ENCODE measurements at places on chromosomes 3 and 15.
A peak's percentile ranks its signal among the peaks of the same experiment; 100 is the strongest.

GRCh38 chr3:187967993-187968392 lies 186.0 kb upstream of the LPP start:
- DNase-seq = no peak

DNA sequence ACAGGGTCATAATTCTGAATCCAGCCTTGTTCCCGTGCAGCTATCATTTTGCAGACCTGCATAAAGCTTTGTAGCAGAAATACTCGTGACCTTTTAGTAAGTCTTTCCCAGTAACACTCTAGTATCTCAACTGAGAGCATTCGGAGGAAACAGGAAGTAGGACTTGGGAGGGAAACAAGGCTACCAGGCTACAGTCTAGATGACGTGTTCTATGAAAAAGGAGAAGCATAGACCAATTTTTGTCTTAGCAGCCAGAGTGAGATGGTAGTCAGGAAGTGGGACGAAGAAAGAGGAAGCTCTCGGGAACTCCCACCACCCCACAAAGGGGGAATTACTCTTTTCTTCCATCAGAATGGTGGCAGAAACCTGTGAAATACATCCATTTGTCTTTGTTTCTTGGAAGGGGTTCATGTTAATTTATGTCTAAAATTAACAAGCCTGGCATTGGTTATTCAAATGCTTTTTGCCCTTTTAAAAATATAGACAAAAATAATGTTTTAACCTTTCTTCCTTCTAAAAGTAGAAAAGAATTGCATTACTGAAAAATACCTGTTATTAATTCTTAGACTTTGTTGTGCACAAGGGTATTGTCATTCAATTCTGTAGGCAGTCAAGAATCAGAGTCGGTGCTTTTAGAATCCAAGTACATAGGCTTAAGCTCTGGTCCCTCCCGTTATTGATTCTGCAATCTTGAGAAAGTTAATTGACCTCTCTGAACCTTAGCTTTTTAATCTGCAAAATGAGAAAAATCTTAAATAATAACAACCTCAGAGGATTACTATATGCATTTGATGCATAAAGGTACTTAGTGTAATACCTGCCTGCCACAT lies 1.6 kb upstream of the SUCNR1 start:
- no peak for DNase-seq

GRCh38 chr15:85463276-85463892 lies 83.0 kb downstream of the AKAP13 start:
- DNase-seq = no peak

DNA sequence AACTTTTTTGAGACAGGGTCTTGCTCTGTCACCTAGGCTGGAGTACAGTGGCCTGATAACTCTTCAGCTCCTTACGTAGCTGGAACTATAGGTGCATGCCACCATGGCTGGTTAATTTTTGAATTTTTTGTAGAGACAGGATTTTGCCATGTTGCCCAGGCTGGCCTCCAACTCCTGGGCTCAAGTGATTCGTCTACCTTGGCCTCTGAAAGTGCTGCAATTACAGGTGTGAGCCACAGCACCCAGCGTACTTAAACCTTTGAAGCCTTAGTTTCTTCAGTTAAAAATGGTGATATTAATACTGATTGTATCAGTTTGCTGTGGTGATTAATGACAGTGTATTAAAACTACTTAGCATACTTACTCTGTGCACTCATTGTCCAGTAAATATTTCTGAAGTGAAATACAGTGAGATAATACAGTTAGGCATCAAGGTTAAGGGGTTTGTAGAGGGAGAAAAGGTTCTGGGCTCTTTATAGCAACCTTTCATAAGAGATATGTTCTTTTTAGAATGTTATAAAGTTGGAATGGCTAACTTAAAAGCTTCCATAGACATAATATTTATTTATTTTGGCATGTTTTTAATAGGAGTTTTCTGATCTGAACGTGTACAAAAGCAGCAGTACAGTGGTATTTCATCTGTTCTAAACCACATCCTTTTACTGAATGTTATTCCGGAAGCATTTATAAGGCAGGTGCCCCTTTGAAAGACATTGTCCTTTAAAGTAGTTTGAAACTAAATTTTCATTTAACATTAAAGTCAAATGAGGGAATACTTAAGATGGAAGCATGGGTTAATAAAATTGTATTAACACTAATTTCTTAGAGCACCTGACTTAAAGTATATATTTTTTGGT lies 23.6 kb downstream of the NCK1 start:
- DNase-seq = no peak

DNA sequence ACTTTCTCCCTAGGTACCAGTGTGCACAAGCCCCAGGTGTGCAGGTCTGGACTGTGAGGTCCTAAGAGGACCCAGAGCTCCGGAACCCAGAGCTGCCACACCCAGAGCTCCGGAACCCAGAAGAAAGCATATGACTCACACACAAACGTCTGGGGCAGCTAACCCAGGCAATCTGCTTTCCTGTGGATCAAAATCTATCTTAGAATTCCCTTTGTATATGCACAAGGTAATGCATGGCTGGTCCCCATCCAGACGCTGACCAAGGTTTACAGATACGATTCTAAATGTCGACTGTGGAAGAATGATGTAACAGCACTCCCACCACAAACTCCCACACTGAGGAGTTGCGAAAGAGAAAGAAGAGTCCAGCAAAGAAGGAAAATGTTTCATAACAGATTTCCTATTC lies 15.7 kb downstream of the KCNMB2 start:
- DNase-seq = no peak

- no peak for DNase-seq
Observed at GRCh38 chr15:27696530-27696929, 402.6 kb downstream of the OCA2 start.

DNA sequence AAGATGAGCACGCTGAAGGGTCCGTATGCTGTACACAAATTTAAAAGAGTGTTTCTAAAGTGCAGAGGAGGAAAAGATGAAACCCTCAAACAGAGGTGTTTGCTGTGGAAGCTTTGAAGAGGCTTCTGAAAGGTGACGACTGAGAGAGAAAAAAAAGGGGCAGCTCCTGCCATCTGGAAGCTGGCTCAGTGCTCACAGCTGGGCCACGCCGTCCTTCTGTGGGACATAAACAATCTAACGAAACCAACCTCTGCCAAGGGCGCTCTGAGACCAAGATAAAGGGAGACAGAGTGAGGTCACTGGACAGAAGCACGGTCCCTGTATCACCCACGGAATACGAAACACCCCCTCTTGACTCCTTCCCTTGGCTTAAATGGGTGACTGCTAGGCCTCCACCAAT lies 96.3 kb upstream of the SLC6A6 start:
- DNase-seq = no peak

- DNase-seq = no peak
Observed at GRCh38 chr3:157387708-157388435, 48.8 kb upstream of the PTX3 start.

GRCh38 chr3:178084938-178085816 lies 451.1 kb upstream of the KCNMB2 start:
- peak; percentile 8 for DNase-seq

- no peak for DNase-seq
Observed at GRCh38 chr3:66047311-66048050, 8.8 kb upstream of the MAGI1 start.

DNA sequence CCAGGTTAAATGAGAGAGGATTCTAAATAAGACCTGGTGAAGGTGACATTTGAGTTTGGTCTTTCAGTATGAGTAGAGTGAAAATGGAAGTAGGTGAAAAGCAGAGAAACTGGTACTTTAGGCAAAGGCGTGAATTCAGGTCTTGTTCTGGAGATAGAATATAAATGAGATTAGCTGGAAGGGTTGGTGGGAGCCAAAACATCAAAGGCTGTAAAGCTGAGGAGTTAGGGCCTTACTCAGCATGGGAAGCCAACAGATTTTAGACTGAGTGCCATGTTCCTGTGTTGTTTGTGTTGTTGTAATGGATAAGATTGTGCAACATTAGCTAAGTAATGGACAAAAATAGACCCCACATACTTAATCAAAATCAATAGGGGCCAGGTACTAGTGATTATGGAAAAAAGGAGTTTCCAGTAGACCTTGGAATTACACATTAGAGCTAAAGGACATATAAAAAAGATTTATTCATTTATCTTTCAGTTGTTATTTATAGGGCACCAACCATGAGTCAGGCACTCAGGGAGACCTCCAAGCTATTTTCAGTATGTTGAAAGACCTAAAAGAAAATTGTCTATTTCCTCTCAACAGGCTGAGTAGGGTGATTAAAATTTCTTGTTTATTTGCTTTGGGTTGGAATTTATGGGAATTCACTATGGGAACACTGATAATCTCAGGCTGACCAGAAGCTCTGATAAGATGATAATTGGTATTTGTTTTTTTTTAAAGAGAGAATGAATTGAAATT lies 20.8 kb downstream of the ARL14 start:
- DNase-seq = no peak

GRCh38 chr15:88913017-88913849 lies at the start of gene MFGE8:
Gene MFGE8, minus strand, starts transcription at chr15:88913379. Its CDS starts 60 bp downstream, at chr15:88913319.
- DNase-seq = peak; percentile 44

DNA sequence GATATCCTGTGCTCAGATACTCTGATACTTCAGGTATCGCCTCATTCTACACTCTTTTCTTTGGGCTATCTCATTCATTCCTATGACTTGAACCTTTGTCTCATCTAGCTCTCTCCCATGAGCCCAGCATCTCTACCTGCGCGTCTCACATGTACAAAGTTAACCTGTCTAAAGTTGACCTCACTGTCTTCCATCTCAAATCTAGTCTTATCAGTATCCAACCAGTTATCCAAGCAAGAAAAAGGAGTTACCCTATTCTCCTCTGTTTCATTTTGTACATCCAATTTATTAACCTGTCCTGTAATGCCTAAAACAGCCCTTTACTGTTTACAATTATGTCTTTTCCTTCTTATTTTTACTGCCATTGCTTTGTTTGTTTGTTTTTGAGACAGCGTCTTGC lies 134.2 kb downstream of the GREM1 start:
- DNase-seq = no peak

- DNase-seq = no peak
Observed at GRCh38 chr3:88725440-88726165, 381.8 kb upstream of the EPHA3 start.

DNA sequence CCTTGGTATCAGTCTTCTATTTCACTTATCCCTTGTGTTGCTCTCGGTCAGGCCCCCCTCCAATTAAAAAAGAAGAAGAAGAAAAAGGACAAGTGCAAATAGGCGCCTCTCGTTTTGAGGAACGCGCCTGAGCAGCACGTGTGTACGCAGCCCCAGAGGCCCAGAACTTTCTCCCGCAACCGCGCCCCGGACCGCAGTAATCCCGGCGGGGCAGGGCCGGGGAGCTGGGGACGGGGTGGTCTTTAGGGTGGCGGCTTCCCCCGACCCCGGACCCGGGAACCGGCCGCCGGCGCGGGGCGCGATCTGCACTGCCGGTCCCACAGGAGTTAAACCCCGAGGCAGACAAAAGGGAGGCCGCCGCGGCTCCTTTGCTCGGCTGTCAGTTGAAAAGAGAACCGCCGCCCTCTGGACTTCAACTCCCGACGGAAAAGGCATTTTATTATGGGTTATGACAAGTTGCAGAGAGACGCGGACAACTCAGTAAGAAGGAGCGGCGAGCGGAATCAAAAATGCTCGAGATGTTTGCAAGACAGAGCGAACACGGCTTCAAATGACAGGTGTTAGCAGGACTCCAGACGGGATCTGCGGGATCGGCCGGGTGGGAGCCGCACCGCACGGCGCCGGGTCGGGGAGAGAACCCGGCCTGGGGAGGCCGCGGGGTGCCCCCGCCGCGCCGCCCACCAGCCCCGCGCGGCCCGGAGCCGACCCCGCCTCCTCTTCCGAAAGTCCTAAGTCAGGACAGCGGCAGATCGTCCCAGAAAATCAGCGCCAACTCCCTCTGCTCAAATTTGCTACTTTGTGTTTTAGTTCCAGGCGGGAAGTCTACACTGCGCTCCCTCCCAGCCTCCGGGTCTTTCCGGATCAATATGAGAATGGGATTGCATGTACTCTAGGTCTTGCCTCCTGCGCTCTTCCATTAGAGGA lies 79.0 kb downstream of the NR2F2 start:
- DNase-seq = no peak

DNA sequence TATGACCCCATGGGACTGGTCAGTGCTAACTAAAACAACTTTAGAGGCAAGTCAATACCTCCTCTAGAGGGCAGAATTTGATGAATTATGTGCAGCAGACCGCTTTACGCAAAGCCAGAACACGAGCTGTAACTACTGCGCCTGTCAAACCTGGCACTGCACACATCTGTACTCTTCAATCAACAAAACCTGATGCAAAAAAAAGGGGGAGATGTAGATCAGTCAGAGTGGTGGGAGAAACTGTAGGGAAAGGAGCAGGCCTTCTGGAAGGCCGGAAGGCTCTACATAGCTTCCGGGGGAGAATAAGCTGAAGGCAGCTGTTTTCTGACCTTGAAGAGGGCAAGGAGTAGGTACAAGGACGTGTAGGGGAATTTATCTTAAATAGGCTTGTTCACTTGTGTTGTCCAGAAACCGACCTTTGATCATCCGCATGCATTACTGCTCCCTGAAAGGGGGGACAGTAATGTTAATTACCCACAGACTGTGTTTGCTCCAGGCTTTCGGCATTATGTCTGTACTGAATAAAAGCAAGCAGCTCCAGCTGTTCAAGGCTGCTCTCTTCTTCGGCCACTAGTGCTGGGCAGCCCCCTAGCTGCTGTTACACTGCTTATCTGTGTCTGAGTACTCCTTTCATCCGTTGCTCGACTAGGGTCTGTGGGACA lies 41.0 kb downstream of the GPR160 start:
- DNase-seq = no peak

DNA sequence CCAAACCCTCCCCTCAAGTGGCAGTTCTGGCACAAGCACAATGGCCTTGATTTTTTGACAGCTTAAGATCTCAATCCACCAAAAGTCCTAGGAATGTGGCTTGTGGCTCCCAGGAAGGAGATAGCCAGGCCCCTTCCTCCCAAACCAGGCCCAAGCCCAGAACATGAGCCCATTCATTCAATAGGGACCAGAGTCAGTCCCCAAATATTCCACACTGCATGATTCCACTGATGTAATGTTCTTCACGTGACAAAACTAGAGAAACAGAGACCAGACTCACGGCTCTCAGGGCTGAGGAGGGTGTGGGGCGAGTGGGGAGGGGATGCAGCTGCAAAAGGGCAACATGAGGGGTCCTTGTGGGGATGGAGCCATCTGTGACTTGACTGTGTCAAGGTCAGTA lies 25.5 kb downstream of the ABTB1 start:
- no peak for DNase-seq

DNA sequence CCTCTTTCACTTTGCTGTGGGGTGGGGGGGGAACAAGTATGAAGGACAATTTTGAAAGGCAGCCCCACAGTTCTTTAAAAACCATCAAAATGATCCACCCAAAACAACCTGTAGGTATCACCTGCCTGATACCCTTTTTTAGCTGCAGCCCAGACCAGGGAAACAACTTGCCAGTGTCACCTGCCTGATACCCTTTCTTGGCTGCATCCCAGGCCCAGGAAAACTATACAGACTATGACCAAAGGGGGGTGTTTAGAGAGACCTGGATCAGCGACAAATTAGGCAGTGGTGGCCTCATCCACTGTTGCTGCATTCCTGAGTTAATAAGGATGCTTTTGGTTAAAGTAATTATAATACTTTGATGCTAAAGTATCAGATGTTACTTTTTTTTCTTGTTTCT lies 122.0 kb downstream of the VPS13C start:
- DNase-seq = no peak

DNA sequence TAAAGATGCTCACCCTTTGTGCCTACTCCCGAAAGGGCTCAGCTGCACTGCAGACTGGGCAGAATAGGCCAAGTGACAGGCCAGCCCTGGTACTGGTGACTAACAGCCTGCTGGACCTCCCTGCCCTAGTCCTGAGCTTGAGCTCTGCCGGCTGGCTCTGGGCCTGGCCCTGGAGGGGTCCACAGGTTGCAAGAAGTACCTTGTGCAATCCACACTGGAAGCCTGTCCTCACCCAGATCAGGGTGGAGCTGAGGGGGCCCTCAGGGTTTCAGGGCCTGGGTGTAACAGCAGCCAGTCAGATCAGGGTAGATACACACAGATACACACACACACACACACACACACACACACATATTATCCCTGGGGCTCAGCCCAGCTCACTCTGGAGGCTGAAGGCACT lies 27.3 kb upstream of the PLA2G4D start:
- no peak for DNase-seq
